Neural crest cell (in vitro differentiated cells): ENCODE measurements at places on chromosomes 1 and 21.

- peaks cover 3% of the 10 kb centered on the region for H3K36me3 ChIP-seq
- no peaks in the 10 kb centered on the region for H3K27me3 ChIP-seq
- peak; percentile 49 for DNase-seq
- peak overlapping the region; percentile 73 for H3K4me3 ChIP-seq
- peaks cover 73% of the 10 kb centered on the region for H3K4me1 ChIP-seq
- peak overlapping the region; percentile 91 for H3K27ac ChIP-seq
Observed at GRCh38 chr1:26723013-26723991, 27.5 kb downstream of the ARID1A start.

- H3K4me1 ChIP-seq = peaks cover 14% of the 10 kb centered on the region
- peak overlapping the region; percentile 2 for H3K27ac ChIP-seq
Observed at GRCh38 chr1:196098000-196098399, 510.2 kb downstream of the KCNT2 start.

GRCh38 chr1:22654692-22655091 lies 1.7 kb downstream of the C1QB start:
- peaks cover 26% of the 10 kb centered on the region for H3K27me3 ChIP-seq
- H3K4me3 ChIP-seq = no peak overlapping the region
- DNase-seq = no peak
- H3K27ac ChIP-seq = no peak overlapping the region

GRCh38 chr21:45869121-45870007 lies 112.2 kb upstream of the COL6A1 start:
- no peak overlapping the region for H3K4me3 ChIP-seq
- H3K36me3 ChIP-seq = no peaks in the 10 kb centered on the region
- no peaks in the 10 kb centered on the region for H3K4me1 ChIP-seq
- no peak overlapping the region for H3K27ac ChIP-seq

DNA sequence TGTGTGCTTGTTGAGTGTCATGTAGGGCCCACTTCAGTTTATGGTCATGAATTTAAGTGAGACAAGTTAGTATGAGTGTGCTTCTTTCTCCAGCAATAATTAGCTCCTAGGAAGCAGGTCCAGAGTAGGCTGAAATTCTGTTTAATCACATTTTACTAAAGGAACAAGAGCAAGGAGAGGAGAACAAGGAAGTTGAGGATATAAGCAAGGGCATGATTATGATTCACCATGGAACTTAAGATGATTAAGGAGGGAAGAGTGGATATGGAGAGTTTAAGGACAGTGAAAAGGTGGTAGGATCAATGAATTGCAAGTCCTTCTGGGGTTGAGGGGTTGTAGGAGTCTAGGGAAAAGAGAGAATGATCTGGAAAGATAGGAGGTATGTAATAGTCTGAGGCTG lies 3.1 kb upstream of the DIPK1A start:
- no peak overlapping the region for H3K4me3 ChIP-seq
- H3K36me3 ChIP-seq = no peaks in the 10 kb centered on the region
- H3K27me3 ChIP-seq = peaks cover 18% of the 10 kb centered on the region
- H3K4me1 ChIP-seq = peaks cover 7% of the 10 kb centered on the region
- H3K27ac ChIP-seq = no peak overlapping the region
- DNase-seq = no peak

DNA sequence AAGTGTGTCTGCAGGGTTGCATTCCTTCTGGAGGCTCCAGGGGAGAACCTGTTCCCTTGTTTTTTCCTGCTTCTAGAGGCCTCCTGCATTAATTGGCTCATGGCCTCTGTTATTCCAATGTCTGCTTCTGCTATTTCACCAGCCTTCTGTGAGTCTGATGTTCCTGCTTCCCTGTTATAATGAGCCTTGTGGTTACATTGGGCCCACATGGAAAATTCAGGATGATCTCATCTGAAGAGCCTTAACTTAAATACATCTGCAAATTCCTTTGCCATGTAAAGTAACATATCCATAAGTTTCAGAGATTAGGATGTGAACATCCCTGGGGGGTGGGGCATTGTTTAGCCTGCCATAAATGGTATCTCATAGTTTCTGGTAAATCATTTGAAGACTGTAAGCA lies 181.1 kb downstream of the RWDD3 start:
- H3K27ac ChIP-seq = no peak overlapping the region
- H3K4me3 ChIP-seq = no peak overlapping the region
- no peak for DNase-seq
- H3K27me3 ChIP-seq = no peaks in the 10 kb centered on the region
- no peaks in the 10 kb centered on the region for H3K36me3 ChIP-seq

- H3K36me3 ChIP-seq = no peaks in the 10 kb centered on the region
- H3K4me1 ChIP-seq = no peaks in the 10 kb centered on the region
- DNase-seq = no peak
Observed at GRCh38 chr21:36684957-36685714, 13.8 kb upstream of the SIM2 start.

- H3K4me3 ChIP-seq = peak within 1 kb of the TSS; percentile 98
- no peaks in the 10 kb centered on the region for H3K36me3 ChIP-seq
- peak; percentile 85 for DNase-seq
Observed at GRCh38 chr1:211675230-211676105, at the start of gene NEK2. Gene NEK2 (minus strand): TSS chr1:211675621. CDS start chr1:211675479, 142 bp downstream.

- no peaks in the 10 kb centered on the region for H3K27me3 ChIP-seq
- no peak for DNase-seq
- H3K27ac ChIP-seq = no peak overlapping the region
Observed at GRCh38 chr1:167659881-167660280, 29.8 kb downstream of the RCSD1 start.

DNA sequence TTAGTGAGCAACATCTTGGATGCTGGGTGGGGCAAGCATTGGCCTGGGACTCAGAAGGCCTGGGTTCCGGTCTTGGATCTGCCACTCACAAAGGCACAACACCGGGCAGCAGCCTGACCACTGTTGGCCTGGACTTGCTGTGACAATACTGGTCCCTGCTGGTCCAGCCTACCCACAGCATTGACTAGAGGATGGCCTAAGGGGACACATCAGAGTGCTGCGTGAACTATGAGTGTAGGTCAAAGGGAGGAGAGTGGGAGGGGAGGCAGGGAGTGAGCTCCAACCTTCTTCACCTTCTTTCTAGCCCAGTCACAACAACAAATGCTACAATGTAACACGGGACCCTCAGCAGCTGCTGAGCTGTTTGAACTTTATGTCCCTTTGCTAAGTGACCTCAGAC lies 31.1 kb downstream of the TMEM50A start:
- H3K27me3 ChIP-seq = no peaks in the 10 kb centered on the region
- no peak overlapping the region for H3K27ac ChIP-seq
- no peak for DNase-seq
- H3K36me3 ChIP-seq = no peaks in the 10 kb centered on the region
- H3K4me1 ChIP-seq = no peaks in the 10 kb centered on the region
- H3K4me3 ChIP-seq = no peak overlapping the region

- H3K27ac ChIP-seq = no peak overlapping the region
- no peaks in the 10 kb centered on the region for H3K4me1 ChIP-seq
- H3K4me3 ChIP-seq = no peak overlapping the region
- H3K36me3 ChIP-seq = no peaks in the 10 kb centered on the region
Observed at GRCh38 chr1:181969902-181970301, 91.6 kb downstream of the ZNF648 start.

DNA sequence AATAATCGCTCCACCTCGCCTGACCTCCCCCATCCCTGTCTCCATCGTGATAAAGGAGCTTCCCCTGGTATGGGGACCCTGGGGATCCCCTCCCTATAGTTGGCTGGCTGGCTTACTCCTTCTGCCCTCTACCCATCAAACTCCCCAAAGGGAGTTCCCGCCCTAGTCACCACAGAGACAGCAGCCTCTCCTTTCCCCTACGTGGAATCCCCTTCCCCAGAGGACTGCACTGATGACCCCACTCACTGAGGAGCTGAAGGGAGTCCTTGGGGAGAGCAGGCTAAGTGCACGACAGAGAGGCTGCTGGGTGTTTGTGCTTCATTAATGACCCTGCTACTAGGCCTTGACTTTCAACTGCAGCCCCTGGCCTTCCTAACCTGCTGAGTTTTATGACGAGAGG lies 1.9 kb downstream of the CADM3 start:
- H3K27me3 ChIP-seq = peaks cover 61% of the 10 kb centered on the region
- no peaks in the 10 kb centered on the region for H3K36me3 ChIP-seq
- no peak overlapping the region for H3K27ac ChIP-seq
- peak overlapping the region; percentile 91 for H3K4me3 ChIP-seq
- H3K4me1 ChIP-seq = peaks cover 26% of the 10 kb centered on the region

DNA sequence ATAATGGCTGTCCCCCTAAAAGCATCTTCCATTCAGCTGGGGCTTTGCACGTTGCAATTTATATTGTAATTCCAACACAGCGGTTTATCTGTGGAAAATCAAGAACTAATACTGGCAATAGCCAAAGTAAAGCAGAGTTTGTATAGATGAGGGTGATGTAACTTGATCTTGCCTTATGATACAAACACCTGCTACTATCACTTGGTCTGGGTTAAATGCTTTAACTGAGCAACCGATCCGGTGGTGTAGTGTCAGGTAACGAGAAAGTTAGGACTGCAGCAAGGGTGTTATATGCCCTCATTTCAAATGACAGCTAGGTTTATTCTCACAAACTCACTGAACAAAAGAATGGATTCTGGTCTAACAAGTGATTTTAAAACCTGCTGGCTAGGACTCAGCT lies 47.3 kb upstream of the PLPPR4 start:
- DNase-seq = no peak
- no peak overlapping the region for H3K27ac ChIP-seq
- no peaks in the 10 kb centered on the region for H3K4me1 ChIP-seq
- no peaks in the 10 kb centered on the region for H3K36me3 ChIP-seq
- H3K27me3 ChIP-seq = no peaks in the 10 kb centered on the region

DNA sequence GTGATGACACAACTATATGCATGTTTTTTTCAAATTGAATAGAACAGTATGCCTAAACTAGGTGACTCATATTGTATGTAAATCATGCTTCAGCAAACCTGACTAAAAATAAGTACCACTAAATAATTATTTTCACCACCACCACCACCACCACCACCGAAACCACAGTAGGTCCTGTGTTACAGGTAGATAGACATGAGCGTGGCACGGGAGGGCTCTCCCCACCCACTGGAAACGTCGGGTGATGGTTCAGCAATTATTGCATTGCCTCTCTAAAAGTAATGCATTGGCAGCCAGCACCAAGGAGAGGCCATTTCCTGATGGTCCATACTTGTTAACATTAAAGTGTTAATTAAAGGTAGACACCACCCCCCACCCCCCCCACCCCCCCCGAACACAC lies 297.0 kb upstream of the NCAM2 start:
- no peak overlapping the region for H3K27ac ChIP-seq
- no peaks in the 10 kb centered on the region for H3K27me3 ChIP-seq
- peaks cover 10% of the 10 kb centered on the region for H3K4me1 ChIP-seq
- no peak for DNase-seq
- no peak overlapping the region for H3K4me3 ChIP-seq
- no peaks in the 10 kb centered on the region for H3K36me3 ChIP-seq

DNA sequence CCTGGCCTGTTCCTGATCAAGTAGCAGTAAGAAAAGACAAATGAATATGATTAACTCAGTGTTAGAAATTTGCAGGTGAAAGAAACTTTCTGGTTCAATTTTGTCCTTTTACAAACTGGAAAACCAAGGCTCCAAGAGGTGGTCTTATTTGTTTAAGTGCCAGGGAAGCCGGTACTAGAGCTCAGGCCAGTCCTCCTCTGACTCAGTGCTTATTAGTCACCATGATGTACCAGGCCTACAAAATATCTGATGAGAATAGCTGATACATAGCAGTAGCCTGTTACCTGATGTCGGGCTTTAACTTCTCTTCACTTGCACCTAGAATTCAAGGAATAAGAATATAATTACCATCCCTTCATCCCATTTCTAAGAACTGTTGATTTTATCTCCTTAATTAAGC lies 394.8 kb downstream of the LMX1A start:
- H3K4me1 ChIP-seq = no peaks in the 10 kb centered on the region
- no peak overlapping the region for H3K27ac ChIP-seq
- no peaks in the 10 kb centered on the region for H3K36me3 ChIP-seq
- no peaks in the 10 kb centered on the region for H3K27me3 ChIP-seq
- DNase-seq = no peak
